T follicular helper cell (primary cell): ENCODE measurements at places on chromosomes 11 and 22.

DNA sequence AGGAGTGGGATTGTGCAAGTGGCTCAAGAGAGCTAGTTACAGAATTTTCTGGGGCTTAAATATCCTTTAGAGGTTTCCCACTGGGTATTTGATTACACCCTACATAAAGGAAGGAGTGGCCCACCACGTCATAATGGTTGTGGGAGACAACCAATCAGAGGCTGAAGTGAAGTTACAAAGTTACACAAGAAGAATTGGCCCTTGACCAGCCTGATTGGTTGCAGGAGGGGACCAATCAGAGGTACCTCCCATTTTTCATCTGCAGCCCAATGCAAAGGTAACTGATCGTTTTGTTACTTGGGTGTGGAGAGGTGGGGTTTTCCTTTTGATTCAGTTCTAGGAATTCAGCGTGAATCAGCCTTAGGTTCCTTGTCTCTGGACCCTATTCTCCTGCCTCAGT is 430.5 kb upstream of the FAT3 start:
- DNase-seq = no peak

GRCh38 chr11:112504056-112504455 is 243.4 kb upstream of the PLET1 start:
- no peak for DNase-seq

DNA sequence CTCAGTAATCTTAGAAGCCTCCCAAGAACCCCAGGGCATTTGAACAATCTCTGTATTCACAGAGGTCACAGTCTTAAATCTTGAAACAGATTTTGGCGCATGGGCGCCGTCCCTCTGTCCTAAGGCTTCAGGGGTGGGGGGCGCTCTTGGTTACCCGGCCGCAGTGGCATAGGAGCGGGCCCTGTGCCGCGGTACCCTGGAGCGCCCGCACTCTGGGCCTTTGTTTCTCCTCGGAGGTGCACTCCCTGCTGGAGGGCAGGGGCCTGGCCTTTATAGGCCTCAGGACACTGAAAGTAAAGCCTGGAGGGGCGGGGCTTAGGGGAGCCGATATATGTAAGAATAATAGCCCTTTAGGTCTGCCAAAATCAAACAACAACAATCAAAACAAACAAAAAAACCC is 197.3 kb upstream of the FOLH1 start:
- no peak for DNase-seq

- no peak for DNase-seq
Measured at GRCh38 chr11:78000193-78000592, 5.7 kb upstream of the INTS4 start.

DNA sequence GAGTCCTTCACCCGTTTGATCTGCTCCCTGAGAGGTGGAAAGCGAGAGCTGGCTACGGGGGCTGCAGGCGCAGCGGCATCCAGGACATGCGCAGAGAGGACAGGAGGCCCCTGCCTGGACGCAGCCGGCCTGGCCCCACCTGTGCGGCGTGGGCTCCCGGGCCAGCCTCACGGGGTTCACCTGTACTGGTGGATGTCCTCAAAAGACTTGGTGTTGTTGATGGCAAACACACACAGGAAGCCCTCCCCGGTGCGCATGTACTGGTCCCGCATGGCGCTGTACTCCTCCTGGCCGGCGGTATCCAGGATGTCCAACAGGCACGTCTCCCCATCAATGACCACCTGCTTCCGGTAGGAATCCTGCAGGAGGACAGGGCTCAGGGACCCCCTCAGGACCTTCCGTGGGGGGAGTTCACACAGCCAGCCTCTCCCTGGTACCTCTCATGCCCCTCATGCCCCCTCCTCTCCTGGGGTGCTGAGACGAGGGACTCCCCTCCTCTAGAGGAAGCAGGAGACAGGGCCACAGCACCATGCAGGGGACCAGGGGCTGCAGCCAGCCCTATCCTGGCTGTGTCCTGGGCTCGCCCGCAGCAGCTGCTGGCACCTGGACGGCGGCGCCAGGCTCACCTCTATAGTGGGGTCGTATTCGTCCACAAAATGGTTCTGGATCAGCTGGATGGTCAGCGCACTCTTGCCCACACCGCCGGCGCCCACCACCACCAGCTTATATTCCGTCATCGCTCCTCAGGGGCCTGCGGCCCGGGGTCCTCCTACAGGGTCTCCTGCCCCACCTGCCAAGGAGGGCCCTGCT is 1.6 kb downstream of the HRAS start:
- no peak for DNase-seq

GRCh38 chr11:62592146-62592815 is 958 bp upstream of the TUT1 start:
- no peak for DNase-seq

DNA sequence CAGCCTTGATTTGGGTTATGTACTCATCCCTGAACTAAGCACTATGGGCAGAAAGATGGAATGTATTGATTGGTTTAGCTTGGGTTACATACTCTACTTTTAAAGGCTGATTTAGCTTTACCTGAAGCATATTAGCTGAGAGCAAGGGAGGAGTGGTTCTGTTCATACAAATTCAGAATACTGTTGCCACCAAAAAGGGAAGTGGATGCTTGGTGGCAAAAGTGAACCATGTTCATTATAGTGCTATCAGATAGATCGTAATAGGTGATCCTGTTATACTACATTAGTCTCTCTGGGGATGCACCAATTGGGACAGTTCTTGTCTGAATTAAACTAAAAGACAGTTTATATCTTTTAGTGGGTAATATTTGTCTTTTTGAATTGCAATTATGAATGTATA is 44.5 kb upstream of the RRM1 start:
- DNase-seq = no peak

DNA sequence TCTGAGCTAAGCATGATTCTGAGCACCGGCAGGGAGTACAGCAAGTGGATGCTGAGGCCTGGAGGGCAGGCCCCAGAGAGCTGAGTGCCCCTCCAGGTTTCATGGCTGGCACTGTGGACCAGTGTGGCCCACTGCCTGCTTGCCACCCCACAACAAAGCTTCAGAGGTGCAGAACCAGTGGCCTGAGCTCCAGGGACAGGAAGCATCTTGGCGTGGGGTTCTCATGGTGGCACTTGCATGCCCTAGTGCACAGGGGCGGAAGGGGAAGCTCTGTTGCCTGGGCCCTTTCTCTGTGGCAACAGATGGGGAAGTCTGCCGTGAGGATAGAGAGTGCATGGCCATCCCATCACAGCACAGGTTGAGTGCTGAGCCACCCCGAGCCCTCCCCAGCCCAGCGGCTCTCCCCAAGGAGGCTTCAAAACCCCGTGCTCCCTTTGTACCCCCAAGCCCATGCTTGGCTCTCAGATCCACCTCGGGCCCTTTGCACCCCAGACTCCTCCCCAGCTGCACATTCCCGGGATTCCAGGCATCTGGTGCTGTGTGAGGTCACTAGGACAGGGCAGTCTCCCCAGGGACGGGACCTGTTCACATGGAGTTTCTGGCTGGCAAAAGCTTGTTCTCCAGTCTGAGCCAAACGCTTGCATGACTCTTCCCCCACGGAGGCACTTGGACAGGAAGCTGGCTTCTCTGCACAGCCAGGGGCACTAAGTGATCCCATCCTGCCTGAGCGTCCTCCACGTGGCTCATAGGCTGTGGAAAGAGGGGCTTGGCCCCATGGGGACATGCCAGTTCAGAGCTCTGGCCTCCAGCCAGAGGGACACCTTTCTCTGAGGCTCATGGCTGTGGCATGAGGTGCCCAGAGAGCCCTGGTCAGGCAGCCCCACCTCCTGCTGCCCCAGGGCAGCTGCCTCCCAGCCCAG is 4.2 kb downstream of the SLC25A1 start:
- no peak for DNase-seq

- no peak for DNase-seq
Measured at GRCh38 chr22:45101515-45102227, 62.1 kb upstream of the NUP50 start.

DNA sequence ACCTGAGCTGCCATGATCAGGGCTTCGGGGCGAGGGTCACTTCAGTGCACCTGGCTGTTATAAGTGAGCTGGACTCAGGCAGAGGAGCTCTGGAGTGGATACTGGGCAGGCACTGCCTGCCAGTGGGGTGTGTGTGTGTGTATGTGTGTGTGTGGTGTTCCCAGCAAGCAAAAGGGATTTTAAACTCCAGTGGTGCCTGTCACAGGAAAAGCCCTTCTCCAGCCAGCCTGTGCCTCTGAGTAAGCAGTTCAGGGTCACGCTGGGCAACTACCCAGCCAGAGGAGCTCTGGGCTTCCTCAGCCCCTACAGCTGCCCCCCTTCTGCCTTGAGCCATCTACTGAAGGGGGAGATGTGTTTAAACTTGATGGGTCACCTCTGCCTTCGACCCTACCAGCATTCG is 109.0 kb downstream of the OSBP2 start:
- DNase-seq = no peak

- peak; percentile 3 for DNase-seq
Measured at GRCh38 chr11:13210424-13210823, 67.2 kb upstream of the BMAL1 start.

DNA sequence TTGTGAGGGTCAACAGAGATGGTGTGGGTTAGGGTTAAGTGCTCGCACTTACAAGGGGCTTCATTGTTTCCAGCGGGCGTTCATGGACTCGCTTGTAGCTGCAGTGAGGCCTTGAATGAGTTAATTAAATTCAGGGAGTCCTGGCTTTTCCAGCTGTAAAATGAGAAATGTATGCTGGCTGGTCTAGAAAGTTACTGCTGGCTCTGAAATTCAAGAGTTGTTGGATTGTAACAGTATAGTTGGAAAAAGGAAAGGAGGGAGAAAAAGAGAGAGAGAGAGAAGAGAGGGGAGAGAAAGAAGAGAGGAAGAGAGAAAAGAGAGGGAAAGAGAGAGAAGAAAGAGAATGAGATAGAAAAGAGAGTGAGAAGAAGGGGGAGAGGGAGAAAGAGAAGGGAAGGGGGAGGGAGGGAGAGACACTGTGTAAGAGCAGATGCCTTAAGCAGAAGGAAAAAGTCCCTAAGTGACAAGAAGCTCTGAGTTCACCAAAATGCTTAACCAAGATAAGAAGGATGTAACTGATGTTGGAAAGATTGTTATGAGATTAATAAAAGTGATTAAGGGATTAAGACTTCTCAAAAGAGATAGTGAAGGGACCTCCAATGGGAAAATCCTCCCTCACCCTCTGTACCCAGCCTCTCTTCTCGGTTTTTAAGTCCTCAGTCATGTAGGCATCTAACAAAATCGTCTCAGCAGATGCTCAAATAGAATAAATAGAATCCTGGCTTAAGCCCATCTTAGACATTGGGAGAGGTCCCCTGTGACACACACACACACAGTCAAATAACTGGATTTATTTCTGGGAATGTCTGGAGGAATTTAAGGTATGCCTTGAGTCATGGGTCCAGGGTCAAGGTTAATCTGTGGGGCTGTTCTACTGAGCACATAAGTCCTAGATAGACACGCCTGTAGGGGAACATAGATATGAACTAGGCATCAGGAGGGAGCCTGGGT is 477.9 kb downstream of the MIAT start:
- DNase-seq = no peak

DNA sequence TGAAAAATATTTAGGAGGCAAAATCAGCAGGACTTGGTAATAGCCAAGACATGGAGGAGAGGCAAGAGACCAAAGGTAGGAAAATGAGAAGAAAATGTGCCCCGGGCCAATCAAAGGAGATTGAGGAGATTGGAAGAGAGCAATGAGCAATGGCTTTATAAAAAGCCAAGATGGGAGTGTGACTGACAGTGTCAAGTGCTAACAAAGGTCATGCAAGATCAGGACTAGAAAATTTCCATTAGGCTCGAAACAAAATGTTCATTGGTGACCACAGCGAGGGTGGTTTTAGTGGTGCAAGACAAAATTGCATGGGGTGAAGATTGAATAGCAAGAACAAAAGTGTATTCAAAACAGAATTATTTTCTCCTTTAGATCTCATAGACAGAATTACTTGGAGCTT is 45.2 kb upstream of the TBCEL start:
- DNase-seq = no peak

- no peak for DNase-seq
Measured at GRCh38 chr11:129455756-129456655, 80.4 kb downstream of the BARX2 start.

DNA sequence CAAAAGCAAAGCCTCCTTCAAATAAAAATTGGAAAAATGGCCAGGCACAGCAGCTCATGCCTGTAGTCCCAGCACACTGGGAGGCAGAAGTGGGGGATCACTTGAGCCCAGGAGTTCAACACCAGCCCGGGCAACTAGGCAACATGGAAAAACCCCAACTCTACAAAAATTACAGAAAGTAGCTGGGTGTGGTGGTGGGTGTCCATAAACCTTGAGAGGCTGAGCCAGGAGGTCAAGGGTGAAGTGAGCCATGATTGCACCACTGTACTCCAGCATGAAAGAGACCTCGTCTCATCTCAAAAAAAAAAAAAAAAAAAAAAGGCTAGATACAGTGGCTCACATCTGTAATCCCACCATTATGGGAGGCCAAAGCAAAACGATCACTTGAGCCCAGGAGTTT is 22.3 kb downstream of the DDX6 start:
- no peak for DNase-seq

- DNase-seq = no peak
Measured at GRCh38 chr22:17966403-17966717, 58.0 kb downstream of the MICAL3 start.

DNA sequence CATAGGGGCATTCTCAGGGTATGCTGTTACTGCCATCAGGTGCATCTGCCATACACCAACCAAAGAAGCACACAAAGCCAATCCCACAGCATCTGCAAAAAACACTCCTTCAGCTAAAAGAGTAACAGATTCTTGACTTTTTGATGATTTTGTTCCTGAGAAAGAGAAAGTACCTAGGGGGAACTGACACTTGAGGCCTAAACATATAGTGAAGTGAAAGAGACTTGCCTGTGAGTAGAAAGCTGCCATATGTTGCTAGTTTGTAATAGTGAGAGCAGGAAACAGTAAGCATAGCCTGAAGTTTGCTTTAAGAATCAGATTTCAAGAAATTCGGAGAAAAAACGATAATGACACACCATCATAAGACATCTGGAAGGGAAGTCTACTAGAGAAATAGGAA is 97.9 kb upstream of the CTSC start:
- DNase-seq = no peak

GRCh38 chr22:46129390-46130041 is 20.8 kb upstream of the PPARA start:
- DNase-seq = no peak

DNA sequence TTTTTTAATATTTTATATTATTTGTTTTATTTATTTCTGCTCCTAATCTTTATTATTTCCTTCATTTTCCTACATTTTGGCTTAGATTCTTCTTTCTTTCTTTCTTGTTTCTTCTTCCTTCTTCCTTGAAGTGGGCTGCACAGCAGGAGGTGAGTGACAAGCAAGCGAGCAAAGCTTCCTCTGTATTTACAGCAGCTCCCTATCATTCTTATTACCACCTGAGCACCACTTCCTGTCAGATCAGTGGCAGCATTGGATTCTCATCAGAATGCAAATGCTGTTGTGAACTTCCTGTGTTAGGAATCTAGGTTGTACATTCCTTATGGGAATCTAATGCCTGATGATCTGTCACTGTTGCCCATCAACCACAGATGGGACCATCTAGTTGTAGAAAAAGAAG is 784.9 kb upstream of the LUZP2 start:
- DNase-seq = no peak

DNA sequence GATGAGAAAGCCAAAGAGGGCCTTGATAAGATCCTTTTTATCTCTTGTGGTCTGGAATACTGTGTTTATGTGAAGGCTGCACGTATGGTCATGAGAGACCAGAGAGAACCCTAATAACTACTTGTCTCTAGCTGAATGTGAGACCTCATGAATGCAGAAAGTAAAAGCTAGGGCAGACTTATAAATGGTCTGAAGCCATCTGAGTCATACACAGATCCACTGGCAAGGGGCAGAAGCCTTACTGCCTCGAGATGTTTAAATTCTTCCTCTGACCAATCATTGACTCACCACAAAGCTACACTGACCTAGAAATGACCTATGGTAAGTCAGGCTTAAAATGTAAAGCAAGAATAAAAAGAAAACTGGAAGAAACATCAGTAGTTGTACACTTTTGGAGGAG is 22.7 kb upstream of the OR4B1 start:
- DNase-seq = no peak
